ENCODE measurements at places on chromosomes 16 and 17.

GRCh38 chr17:28532050-28532960, 20.1 kb downstream of the UNC119 start:
- no peak for DNase-seq

DNA sequence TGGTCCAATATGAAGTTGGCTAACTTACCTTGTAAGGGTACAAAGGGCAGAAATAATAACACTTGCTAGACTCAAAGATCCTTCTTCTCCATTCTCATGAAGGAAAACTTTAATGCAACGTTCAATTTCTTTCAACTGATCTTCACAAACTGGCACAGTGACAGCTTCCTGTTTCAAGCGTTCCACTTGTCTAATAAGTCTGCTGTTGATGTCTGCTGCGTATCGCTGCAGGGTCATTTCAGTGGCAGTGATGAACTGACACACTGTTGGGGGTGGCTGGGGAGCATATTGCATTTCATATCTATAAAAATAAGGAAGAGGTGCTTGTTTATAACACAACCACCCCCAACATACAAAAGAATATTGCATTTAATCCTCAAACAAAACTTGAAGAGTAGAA, 33.5 kb upstream of the ARL6IP1 start:
- no peak for DNase-seq

DNA sequence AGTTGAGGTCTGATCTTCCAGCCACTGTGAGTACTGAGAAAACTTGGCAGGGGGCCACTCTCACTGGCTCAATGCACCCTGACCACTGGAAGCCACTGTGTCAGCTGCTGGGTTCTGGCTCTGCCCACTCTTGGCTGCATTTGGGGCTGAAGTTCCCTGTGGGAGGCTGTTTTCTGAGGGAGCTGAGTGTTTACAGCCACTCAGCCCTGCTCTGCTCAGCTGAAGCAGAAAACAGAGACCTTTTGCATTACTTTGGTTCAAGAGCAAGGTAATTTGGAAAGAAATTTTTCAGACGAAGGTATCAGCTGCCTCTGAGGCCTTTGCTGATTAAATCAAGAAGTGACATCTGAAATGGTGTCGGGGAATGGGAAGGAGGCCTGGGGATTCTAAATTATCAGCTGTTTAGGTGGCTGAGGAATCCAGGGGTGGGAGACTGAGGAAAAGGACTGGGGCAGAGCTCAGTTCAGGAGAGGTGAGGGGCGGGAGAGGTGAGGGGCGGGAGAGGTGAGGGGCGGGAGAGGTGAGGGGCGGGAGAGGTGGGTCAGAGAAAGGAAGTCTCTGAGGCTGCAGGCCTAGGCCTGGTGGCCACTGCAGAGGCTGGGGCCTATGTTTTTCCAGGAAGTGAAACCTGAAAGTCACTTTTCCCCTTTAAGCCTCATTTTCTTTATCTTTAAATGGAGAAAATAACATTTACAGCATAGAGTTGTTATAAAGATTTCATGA, at the start of gene ACSM5:
Gene ACSM5, plus strand, starts transcription at position 137 of the 723 bp plus-strand sequence. CDS start 1,951 bp downstream, outside the sequence.
- DNase-seq: no peak

GRCh38 chr17:28810437-28810836, 32.2 kb downstream of the FAM222B start:
- DNase-seq: no peak

DNA sequence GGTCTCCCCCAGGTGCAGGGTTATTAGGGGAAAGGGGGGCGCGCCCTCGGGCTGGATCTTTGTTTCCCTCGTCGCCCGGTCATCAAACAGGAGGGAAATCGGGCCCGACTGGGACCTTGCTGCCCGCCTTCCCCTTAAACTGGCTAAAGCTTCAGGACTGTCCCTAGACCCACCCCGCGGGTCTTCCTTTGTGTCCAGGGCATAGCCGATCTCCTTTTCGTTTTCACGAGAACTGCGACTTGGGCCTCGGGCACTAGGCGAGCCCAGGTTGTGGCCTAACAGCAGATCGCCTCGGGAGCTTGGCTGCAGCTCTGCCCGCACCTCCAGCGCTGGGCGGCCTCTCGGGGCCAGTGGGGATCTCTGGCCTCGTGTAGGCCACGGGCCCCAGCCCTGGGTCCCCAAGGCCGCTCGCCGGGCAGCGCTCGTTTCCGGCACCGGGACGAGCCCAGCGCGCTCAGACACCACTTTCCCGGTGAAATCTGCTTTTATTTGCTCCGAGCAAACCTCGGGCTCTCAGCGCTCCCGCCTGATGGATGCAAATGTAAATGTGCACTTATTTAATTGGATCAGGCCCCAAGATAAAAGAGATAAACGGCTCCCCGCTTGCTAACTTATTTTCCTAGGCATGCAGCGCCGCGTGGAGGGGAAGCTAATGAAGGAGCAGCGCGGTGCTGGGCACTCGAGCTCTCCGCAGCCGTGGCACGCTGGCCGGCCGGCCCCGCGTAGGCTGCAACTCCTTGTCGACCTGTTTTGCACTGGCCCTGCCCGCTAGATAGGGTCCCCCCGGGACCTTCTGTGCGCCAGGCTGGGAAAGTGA, 7.8 kb downstream of the IRX5 start:
- no peak for DNase-seq

DNA sequence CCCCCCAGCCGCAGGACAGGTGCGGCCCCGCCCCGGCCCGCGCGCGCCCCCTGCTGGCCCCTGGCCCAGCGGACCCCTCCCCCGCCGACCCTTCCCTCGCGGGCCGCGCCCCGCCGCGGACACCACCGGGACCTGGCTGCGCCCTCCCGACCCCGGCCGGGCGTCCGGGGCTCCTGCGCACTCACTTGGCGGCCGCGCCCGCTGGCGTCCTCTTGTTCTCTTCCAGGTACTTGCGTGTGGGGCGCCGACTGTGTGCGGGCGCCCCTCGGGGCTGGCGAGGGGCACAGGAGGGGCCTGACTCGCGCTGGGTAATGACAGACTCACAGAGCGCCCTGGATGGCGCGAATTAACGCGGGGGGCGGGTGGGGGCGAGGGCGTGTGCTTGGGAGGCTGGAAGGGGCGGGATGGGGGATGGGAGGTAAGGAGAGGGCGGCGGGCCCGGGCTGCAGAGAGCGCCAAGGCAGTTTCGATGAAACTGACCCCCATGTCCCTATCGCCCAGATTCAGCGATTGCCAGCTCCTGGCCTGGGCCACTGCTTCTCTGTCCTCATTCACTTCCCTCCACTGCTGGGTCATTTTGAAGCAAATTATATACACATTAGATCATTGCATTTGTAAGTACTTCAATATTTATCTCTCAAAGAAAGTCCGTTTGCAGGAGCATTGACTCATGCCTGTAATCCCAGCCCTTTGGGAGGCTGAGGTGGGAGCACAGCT, 445 bp upstream of the DBNDD1 start:
- DNase-seq: no peak

DNA sequence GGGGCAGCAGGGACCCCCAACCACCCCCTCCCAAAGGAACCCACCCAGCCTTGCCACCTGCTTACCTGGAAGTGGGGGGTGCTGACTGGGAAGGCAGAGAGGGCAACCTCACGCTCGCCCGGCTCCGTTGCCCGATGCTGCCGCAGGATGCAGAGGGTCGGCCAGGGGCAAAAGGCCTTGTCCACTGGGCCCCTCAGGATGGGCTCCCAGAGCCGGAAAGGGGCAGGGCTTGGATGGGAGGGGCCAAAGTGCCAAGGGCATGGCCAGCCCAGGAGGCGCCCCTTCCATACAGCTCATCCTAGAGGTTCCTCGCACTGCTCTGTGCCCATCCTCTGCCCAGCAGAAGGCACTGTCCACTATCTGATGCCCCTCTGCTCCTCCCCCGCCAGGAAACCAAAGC, 59.4 kb downstream of the SRCIN1 start:
- no peak for DNase-seq

- DNase-seq: peak; percentile 41
These were observed 1.1 kb downstream of the RAI1 start for GRCh38 chr17:17682293-17682736.

DNA sequence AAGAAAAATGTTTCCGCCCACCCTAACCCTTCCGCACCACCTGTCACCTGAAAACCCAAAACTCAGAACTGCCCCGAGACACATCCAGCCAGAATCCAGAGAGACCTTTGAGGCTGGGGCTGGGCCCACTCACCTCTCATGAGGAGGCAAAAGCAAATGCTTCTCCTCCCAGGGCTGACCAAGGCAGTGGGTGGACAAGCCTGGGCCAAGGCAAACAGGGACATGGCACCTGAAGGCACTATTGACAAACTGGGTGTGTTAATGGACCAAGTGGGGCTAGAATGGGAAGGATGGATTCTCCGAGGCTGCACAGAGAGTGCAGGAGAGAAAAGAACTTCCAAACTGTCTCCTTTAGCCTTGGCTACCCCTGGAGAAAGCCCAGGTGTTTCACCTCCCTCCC, 54.4 kb downstream of the SOX9 start:
- no peak for DNase-seq

DNA sequence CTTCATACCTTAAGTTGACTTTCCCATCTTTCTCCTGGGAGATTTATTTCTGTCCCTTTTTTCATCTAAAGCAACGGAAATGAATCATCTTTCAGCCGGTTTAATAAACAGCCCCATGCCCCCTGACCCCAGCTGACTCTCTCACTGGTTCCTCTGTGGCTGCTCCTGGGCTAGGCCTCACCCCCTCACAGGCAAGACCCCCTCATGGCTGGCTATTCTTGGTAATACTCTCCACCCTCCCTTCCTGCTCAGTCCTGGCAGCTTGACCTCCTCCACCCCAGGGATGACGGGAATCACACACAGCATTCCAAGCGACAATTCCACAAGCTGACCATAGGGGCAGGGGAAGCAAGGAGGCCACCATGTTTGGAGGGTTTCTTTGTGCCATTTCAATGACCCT, 1.5 kb upstream of the ADAP2 start:
- no peak for DNase-seq

- no peak for DNase-seq
These were observed 143.9 kb downstream of the AATF start for GRCh38 chr17:37092701-37093100.

- DNase-seq: no peak
These were observed 144.3 kb downstream of the MSI2 start for GRCh38 chr17:57400648-57401047.

- no peak for DNase-seq
These were observed at the start of gene ASGR2 for GRCh38 chr17:7114241-7114874. Gene ASGR2, minus strand, starts transcription at chr17:7114822. Its CDS starts 582 bp downstream, at chr17:7114240.

GRCh38 chr17:16905593-16906191, 66.2 kb downstream of the TNFRSF13B start:
- no peak for DNase-seq

- DNase-seq: peak; percentile 87
These were observed 46.3 kb downstream of the SNX11 start for GRCh38 chr17:48153691-48154358.

- DNase-seq: no peak
These were observed 23.7 kb downstream of the WIPF2 start for GRCh38 chr17:40242774-40243173.

GRCh38 chr17:74212209-74212912, 1.0 kb upstream of the TTYH2 start:
- DNase-seq: peak; percentile 75

GRCh38 chr16:6177616-6178180, 1080.1 kb upstream of the EEF2KMT start:
- no peak for DNase-seq

DNA sequence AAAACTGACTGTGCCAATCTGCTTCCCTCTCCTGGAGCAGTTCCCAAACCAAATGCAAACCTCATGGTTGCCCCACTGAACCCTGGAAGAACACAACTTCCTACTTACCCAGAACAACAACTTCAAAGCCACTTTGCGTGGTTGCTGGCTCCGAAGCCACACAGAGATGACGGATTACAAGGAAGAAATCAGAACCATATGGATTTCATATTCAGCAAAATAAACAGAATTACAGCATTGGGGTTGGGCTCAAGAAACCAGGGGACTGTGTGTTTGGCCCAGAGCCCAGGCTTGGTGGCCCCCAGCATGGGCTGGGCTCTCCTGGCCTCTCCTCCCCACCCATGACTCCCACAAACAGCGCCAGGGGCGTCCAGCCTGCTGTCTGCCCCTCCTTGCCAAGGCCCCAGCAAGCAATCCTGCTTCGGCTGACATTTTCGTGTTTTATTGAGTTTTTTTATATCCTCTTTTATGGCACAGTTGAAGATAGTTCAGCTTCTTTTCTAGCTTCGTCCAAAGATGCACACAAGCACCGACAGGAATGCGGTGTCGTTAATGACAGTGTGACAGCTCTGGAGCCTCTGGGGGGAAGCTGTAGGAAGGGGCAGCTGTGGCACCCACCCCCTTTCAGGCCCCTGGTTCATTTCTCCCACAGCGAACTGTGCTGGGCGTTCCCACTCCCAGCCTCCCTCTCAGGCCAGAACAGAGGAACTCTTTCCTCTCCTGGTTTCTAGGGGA, 137.1 kb downstream of the GAS7 start:
- DNase-seq: no peak

Measured in OCI-M1 (cell line).